ENCODE measurements at places on chromosomes 12 and 14. TPM values are rescaled to one million over a fixed set of nuclear protein-coding genes. Genes with fewer than 3 reads are reported as not detected.

The KLRK1 gene
- not detected for total RNA-seq

DNA sequence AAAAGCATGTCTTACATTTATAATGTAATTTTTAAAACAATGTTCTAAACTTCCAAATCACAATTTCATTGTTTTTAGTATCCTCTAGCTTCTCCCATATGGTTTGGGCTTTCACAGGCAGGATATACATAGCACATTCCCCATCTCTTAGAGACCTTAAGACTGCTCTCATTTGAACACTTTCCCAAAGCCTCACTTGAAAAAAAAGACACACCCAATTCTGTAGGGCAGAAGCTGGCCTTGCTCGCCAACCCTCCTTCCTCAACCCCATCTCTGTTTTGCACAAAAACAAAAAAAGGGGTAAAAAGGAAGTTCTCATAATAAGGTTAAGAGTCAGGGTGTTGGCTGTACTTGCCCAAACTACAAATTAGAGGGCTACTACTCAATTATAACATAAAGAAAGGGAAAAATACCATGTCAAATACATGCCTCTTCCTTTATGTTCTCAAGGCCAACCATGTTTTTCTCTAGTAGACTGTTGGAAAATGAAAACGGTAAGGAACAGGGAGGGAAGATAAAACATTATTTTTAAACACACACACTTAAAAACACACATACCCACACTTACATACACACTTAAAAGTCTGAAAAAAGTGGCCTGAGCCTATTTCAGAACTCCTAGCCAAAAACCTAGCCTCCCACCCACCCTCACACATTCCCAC lies 9.9 kb upstream of the KANSL2 start:
- DNase-seq, result no peak

The POTEM gene
- total RNA-seq, result not detected

GRCh38 chr12:103852498-103852997 lies 11.5 kb upstream of the NT5DC3 start:
- no peak for DNase-seq

Measured in progenitor cell of endocrine pancreas (in vitro differentiated cells).